Activated gamma-delta T cell (primary cell): ENCODE measurements at places on chromosomes 5 and 9.

GRCh38 chr5:150527038-150527437, 19.1 kb downstream of the NDST1 start:
- no peak for DNase-seq

GRCh38 chr9:136714096-136714892, 1.9 kb downstream of the DIPK1B start:
- DNase-seq = no peak

GRCh38 chr9:764105-764524, 77.4 kb upstream of the DMRT1 start:
- no peak for DNase-seq

GRCh38 chr5:1763548-1763911, 36.1 kb downstream of the MRPL36 start:
- DNase-seq = no peak

DNA sequence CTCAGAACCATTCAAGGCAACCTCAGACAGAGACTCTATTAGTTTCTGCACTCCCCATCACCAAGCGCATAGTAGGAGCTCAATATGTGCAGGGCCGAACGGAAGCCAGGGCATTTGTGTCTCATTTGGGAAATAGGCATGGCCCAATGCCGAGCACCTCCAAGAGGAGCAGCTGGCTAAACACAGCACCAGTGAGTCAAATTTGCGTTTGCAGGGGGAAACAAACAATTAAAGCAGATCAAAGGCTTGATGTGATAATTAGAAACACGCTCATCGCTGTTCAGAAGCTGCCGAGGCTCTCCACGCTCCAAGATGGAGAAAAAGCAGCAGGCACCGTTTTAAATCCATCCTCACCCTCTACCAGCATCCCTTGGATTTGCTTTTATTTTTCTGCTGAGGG, 225.3 kb downstream of the AGTPBP1 start:
- DNase-seq = no peak

DNA sequence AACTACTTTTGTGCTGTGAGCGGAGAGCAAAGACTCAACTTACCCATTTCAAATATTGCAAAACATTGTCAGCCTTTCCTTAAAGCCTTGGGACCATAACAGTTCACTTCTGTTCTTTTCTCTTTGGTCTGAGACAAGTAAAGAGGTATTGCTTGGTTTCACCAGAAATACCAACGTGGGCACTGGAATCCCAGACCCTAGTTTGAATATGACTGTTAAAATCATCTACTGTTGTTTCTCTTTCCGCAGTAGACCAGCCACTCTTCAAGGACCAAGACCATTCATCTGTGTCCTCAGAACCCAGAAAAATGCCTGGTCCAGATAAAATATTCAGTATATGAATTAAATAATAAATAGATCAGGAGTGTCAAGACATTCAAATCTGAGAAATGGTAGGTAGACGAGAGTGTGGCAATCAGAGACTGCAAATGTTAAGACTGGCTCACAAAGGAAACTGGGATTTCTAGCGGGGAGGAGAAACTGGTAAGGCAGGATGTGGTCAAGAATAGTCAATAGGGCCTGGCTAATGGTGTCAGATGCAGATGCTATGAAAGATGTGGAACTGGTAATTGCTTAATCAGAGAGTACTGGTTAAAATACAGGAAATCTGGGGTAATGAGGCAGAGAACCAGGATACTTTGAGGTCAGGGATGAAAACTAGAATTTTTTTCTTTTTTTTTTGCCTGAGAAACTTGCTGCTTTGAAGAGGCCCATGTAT, 82.1 kb upstream of the IL33 start:
- DNase-seq = no peak

GRCh38 chr9:4875559-4875958, 82.8 kb downstream of the RCL1 start:
- DNase-seq = no peak

GRCh38 chr9:69824499-69825252, 4.1 kb downstream of the CFAP95 start:
- no peak for DNase-seq

GRCh38 chr9:9783711-9784110, 829.1 kb downstream of the PTPRD start:
- DNase-seq = no peak

- DNase-seq = no peak
Measured at GRCh38 chr9:97076238-97076637, 37.3 kb upstream of the CTSV start.

DNA sequence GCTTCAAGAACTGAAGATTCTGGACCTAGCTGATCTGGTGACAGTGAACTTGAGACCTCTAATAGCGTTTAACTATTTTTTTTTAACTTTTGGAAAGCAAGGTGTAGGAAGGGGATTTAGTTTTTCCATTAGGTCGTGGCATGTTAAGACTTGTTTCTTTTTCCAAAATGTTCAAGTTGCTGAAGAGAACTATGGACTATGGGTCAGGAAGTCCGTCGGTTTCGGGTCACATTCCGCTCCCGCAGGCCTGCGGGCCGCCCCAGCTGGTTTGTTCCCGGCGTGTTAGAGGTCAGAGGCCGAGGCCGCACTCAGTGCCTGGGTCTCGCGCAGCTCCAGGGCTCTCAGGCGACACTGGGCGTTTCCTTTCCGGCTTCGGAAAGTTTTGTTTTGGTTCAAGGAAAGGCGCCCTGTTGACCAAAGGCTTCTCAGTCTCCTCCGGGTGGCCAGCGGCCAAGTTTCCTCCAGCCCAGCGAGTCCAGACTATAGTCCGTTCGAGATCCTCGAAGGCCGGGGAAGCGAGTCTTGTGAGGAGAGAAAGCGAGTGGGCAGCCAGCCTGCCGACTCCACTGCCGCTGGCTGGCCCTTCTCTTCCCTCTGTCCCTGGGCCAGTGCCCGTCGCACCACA, 586 bp upstream of the FCHO2 start:
- no peak for DNase-seq

DNA sequence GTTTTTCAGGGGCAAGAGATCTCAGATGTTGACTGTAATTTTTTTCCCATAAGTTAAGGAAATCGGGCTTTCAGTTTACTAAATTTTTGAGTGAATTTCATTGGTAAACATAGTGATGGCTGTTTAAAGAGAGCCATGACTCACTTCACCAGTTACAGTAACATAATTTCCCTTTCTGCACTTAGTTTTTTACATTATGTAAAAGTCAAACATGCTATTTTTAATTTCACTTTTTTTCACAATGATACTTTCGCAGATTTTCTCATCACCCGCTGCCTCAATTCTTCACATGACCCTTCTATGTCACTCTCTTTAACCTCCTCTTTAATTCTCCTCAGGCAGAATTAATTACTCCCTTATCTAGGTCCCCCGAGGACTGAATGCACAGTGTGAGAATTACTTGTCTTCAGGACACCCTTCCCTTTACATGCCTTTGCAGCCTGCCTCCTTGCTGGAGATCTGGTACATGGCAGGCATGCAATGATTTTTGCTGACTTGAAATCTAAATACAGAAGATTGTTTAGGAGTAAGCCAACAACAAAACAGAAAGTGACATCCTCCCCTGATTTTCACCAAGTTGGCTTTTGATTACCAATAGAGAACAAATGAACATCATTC, 217.5 kb upstream of the S1PR3 start:
- DNase-seq = no peak

DNA sequence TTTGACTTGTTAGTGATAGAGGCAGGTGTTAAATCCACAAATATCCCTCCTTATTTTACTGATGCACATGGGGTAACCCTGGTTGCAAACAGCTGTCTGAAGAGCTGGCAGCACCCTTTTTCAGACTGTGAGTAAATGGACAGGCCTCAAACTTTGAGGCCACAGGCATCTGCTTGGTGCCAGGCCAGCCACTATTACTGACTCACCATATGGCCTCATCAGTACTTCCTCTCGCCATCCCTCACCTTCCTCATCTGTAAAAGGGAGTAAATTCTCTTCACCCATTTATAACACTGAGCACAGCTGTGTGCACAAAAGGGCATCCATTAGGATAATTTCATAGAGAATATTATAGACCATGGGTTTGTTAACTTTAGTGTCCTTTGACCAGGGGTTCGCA, 11.9 kb upstream of the TNIP1 start:
- DNase-seq = no peak

GRCh38 chr9:1042466-1042865, 7.7 kb upstream of the DMRT2 start:
- DNase-seq = no peak

DNA sequence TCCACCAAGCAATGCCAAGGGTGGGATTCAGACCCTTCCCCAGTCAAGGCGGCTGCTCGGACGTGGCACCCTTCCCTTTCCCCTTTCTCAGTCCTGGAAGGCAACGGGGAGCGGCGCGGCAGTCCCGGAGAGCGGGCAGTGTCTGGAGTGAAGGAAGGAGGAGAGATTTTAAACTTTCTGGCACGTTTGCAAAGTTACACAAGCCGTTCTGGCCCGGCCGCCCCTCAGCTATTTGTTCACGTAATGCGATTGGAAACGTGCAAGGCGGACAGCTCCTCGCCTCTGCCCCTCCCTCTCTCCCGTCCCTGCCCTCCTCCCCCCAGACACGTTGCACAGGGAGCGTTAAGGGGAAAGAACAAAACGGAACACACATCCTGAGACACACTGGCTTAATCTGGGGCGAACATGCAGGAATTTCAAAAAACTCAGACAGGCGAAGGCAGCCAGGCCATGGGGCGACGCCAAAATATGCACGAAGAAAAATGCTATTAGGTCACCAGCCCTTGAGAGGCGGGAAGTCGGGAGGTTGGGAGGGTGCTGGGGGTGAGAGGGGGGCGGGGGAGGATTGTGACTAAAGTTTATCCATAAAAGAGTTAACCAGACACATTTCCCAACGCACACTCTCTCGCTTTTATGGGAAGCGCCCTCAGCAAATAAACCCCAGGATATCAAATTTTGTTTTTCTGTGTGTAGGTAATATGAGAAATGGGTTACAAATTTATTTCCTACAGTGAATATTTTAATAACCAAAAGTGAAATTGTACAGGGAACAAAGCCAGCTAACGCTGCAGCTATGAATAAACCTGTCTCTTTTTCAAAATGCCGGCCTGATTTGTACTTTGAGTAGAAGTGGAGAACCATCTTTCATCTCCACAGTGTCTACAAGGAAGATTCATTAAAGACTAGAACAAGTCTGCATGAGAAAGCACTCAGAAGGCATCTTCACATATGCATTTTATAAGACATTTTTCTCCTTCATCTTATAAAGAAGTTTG, at the start of gene LOX:
Gene LOX, minus strand, starts transcription at position 144 of the 995 bp plus-strand sequence. CDS start 274 bp downstream, outside the sequence.
- no peak for DNase-seq

DNA sequence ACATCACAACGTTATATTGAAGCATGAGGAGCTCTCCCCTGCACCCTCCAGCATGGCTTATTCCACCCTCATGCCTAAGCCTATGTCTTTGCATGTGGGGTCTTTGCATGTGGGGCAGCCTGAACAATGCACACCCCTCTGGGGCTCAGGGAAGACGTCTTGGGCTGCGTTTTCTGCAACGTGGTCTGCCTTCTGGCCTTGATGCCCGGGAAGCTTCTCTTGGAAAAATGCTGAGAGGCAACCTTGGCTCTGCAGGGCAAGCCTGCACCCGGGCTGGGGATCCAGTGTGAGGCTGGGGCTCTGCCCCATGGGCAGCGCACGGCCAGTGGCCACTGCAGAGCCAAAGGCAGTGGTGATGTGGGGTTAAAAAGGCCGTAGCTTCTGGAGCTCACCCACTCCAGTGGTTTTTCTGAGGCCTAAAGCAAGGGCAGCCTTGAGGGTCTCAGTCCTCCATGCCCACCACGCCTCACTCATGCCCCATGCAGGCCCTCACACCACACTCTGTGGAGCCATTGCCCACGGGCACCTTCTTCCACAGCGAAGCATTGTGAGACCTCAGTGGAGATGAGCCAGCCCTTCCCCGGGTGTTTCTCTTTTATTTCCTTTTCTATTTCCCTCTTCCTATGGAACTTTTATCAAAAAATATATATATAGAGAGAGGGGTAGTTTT, 112.2 kb downstream of the MRPL36 start:
- no peak for DNase-seq

GRCh38 chr5:149130121-149130914, 11.0 kb upstream of the ABLIM3 start:
- no peak for DNase-seq

DNA sequence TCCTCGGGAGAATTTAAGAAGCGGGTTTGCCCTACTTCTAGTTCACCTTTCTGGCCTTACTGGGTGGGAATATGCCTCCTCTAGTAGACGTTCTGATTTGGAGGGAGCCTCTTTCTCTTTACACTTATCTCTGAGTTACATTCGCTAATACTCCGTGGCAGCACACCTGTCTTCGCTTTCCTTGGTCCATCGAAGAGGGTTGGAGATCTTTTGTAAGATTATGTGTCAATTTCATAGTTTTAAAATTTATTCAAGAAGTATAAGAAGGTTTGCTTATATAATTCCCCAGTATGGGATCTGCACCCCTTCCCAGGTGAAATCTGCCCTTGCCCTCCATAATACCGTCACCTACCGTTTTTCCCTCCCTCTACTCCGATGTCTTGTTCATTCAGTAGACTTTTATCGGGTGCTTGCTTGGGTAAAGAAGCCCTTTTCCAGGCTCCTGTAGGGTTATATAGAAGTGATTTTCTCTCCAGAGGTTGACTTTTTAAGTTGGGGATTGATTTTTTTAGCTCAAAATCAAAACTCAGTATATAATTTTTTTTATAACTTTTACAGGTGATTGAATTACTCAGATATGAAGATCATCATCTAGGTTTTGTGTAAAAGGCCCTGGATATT, 1.1 kb downstream of the GPBP1 start:
- no peak for DNase-seq

DNA sequence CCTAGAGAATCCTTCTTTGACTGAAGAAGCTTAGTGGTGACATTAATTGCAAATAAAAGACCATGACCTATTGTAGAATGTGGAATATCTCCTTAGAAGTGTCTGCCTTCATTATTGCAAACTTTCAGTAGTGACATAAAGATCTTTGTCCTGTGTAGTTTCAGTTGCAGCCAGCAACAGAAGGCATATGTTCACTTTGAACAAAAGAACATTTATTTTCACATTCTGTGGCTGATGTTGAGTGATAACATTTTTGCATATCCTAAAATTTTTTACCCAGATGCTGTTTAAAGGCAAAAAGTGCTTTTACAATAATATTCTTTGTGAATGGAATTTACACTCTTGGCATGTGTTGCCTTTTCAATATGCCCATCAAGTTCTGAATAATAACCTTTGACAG, 165.9 kb downstream of the TMC1 start:
- DNase-seq = no peak

- no peak for DNase-seq
Measured at GRCh38 chr9:23322392-23322791, 503.6 kb downstream of the ELAVL2 start.

GRCh38 chr9:111154081-111154562, 115.9 kb upstream of the LPAR1 start:
- DNase-seq = no peak

GRCh38 chr5:149418910-149419531, 39.9 kb upstream of the IL17B start:
- DNase-seq = no peak

- DNase-seq = no peak
Measured at GRCh38 chr9:15570769-15571168, 17.9 kb downstream of the CCDC171 start.
